Islet precursor cell (in vitro differentiated cells): ENCODE measurements at places on chromosomes 3 and 15.
A peak's percentile ranks its signal among the peaks of the same experiment; 100 is the strongest.

DNA sequence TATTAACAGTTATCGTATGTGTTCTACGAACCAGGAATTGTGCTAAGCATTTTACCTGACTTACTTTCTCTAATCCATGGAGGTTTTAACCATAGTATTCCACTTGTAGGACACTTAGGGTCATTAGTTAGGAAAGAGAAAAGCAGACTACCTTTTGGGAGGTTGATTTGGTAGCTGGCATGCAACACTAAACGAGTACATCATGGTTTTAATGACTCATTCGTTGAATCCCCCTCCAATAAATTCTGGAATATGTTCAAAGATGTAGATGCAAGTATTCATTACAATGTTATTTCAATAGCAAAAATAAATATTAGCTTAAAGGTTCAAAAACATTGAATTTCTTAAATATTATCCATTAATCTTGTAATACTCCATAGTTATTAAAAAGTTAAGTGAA, 162.5 kb downstream of the FMN1 start:
- no peak for DNase-seq

GRCh38 chr15:45149060-45149459, 19.3 kb downstream of the DUOX1 start:
- peak; percentile 71 for DNase-seq

GRCh38 chr3:13123013-13123654, 49.9 kb upstream of the IQSEC1 start:
- peak; percentile 40 for DNase-seq

DNA sequence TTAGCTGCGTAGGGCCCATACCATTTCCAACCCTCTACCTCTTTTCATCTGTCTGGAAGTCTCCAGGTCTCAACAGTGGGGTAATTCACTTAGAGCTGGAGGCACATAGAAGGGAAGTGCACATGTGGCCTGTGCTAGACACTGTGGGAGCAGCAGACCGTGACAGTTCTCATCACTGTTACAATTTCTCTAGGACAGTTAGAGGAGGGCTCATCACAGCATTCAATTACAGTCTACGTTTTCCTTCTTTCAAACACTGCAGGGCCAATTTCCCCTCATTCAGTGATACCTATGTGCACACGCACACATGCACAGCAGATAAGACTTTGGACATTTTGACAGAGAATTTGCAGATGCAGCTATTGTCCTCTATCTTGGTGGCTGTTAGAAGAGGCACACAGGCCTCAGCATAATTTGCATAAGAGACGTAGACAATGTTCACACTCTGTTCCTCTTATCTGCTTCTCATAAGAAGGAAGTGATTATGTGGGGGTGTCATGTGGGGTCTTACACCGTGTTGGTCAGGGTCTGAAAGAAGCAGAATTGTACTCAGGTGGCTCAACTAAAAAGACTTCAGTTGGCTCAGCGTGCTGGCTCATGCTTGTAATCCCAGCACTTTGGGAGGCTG, 12.6 kb upstream of the HRG start:
- no peak for DNase-seq

- peak; percentile 84 for DNase-seq
These were observed 504.9 kb downstream of the EDEM1 start for GRCh38 chr3:5692446-5692845.

- DNase-seq, result no peak
These were observed 139.8 kb downstream of the TPRG1 start for GRCh38 chr3:189311521-189311920.
